ENCODE measurements at places on chromosomes 6 and 20.

DNA sequence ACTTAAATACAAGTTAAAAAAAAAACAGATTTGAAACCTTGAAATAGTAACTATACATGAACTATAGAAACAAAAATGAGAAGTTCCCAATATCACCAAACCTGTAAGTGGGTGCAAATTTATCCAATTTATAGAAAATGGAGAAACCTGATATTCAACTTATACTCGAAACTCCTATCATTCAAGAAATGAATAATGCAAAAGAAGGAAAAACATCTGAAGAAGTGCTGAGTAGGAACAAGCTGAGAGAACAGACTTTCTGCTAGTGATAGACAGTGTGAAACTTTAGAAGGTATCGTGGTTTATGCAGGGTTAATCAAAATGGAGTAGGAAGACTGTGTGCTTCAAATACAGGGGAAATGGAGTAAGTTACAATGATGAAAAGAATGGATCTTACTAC lies 4.5 kb downstream of the GPR63 start:
- no peak for DNase-seq

- no peak for DNase-seq
Observed at GRCh38 chr20:47775841-47776240, 9.4 kb downstream of the SULF2 start.

DNA sequence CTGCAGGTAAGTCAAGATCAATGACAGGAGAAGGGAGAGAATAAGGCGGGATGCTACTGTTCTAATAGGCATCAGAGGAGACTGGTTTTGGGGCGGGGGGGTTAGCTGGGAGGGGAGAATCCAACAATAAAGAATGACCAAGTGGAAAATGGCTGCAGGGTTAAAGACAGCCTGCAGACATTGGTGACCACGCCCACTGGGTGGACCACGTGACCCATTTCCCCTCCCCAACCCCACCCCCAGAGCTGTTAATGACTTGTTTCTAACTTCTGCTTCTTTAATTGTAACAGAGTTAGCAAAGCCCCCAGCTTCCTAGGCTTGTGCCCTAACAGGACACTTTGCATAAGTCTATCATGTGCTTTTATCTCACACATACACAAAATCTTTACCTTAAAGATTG lies 344.5 kb downstream of the KIF16B start:
- no peak for DNase-seq

DNA sequence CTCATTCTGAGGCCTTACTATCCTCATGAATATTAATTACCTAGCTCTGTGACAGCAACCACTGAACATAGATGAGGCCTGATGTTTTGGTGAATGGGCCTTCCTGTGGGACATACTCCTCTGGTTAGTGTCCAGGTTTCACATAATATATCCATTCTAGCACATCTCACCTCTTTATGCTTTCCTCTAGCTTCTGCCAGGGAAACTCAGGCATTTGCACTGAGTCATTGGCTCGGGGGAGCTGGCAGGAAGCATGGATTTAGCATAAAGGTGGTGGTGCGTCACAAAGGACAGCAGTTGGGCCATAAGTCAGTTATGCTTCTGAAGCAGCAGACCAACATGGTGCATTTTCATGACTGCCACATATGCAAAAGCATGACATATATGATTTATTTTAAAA lies 37.5 kb upstream of the TMEM170B start:
- DNase-seq: peak; percentile 87

DNA sequence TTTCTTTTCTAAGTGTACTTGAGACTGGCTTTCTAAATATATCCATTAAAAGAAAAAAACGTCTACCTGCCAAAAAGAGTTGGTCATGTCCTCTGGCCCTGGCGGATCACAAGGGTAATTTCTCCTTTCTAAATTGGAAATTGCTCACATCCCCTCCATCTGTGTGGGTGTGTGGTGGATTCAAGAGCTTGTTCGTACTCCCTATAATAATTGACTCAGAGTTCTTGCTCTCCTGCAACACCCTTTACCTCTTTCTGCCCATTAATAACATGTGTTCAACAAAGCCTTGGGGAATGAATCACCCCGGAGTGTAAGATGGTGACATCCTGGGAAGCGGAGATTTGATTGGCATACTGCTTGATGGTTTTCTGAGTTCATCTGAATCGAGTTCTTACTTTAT lies 263.8 kb downstream of the ALDH8A1 start:
- DNase-seq: peak; percentile 85

DNA sequence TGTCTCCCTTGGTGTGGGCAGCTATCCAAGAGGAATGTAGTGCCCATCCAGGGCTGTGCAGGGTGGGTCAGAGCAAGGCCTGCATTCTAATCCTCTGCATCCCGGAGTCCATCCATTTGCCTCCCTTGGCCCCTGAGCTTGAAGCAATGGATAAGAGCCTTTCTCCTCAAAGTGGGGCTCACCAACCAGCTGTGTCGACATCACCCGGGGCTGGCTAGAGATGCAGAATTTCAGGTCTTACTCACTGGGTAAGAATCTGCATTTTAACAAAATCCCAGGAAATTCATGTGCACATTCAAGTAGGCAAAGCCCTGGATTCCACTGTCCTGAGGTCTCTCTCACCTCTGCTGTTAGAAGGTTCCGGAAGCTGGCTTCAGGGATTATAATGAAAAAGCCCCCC lies 95.3 kb downstream of the MDGA1 start:
- DNase-seq: no peak

- DNase-seq: no peak
Observed at GRCh38 chr6:118717106-118717505, 65.7 kb upstream of the CEP85L start.

DNA sequence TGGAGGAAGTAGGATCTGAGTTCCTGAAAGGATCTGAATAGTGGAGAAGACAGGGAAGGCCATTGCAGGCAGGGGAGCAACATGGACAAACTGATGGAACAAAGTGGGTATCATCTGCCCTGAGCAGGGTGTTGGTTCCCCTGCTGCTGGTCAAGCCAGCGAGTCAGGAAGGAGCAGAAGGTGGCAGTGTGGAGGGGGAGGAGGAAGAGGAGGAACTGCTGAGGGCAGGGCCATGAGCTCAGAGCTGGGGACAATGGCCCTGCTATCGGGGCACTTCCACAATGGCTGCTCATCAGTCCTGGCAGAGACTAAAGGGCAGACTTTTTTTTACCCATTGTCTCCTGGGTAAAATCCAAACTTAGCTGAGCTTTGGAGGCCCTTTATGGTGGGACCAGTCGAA lies 13.6 kb downstream of the CNBD2 start:
- DNase-seq: no peak

DNA sequence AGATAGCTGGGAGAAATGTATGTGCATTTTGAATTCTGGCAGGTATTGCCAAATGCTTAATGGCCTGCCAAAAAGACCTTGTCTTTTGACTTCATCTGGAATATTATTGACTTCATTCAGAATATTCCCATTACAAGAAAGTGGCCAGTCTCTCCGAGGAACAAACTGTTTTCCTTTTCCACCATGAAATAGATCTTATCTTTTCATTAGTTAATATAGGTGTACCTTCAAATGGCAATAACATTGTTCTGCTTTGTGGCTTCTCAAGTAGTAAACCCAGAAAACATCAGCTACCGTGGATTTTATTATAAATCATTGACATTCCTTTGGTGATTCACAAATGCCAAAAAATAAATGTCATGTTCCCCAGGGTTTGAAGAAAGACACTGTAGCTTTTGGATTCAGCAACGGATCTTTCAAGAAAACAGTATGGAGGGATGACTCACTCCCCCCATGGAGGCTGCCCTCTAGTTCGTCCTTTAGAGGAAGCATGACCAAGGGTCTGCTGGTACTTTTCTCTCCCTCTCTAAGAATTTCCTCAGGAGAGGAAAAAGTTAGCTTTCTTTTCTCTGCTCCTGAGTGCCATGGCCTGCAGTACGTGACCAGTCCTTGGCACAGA lies 1.1 kb upstream of the RNF182 start:
- peak; percentile 80 for DNase-seq

GRCh38 chr6:169665289-169665688 lies 36.5 kb downstream of the WDR27 start:
- DNase-seq: no peak

GRCh38 chr6:113971741-113972140 lies 793 bp upstream of the HDAC2 start:
- peak; percentile 22 for DNase-seq

- no peak for DNase-seq
Observed at GRCh38 chr20:50799890-50800550, 5.2 kb downstream of the BCAS4 start.

DNA sequence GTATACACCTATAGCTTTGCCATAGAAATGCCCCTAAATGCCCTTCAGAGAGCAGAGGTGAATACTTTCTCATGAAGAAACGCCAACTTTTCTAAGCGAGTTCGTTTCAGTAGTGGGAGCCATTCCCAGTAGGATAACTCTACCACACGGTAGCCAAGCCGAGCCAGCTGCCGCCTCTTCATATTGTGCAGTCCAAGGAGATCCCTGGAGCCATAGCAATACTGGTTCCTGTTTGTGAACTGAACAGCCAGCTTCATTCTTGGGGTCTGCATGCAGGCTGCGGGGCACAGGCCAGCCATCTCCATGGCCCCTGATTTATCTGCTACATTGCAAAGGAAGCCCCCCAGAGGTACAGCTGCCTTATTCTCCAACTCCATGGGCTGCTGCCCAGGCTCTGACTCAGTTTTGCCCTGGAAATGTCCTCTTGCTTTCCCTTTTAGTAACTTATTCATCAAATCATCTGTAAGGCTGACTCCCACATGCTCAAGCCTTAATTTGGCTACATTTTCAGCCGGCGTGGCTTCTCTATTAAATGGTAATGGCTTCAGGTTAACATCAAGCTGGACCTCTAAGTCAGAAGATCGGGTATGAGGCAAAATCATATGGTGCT lies 12.8 kb downstream of the FASTKD5 start:
- DNase-seq: peak; percentile 14

DNA sequence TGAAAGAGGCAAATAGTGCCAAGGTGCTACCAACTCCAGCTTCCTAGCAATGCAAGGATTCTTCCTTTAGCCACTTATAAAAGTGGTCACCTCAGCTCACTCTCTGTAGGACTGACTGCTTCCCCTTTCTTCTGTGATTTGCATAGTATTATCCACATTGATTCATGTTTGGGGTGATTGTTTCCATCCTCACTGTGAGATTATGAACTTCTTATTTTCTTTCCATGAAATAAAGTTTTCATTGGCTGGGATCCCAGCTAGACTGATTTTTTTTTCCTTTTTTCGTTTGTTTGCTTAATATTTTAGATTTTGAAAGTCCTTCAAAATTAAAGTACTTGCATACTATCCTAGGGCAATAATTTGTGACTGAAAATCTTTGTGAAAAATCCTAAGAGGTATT lies 50.5 kb downstream of the EYA4 start:
- no peak for DNase-seq

DNA sequence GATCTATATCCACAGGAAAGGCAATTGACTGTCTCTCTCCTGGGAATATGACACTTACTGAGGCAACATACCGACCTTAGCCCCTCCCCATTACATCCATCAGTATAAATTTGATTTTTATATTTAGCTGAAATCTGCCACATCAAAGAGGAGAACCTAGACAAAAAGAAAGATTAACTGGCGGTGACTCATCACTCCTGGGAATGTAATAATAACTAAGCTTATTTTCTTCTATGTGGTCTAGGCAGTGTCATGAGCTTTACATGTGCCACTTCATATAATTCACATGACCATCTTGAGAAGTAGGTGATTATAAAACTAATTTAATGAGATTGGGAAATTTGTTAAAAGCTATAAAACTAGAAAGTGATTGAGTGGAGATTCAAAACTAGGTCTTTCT lies 520.0 kb upstream of the HS3ST5 start:
- DNase-seq: no peak

Data from kidney tubule cell (primary cell).